ENCODE measurements at places on chromosomes 7 and 10. TPM values are rescaled to one million over a fixed set of nuclear protein-coding genes. Genes with fewer than 3 reads are reported as not detected.

The FBXL13 gene
- total RNA-seq = 3.4 TPM

The SLC18A3 gene
- not detected for total RNA-seq

The SMKR1 gene
- 0.65 TPM for total RNA-seq

The SLC13A1 gene
- not detected for total RNA-seq

The CALHM3 gene
- not detected for total RNA-seq

The ATRNL1 gene
- total RNA-seq = 7.3 TPM

All from fibroblast of the aortic adventitia (primary cell).